Frontal cortex (tissue), 4 donors: ENCODE measurements at places on chromosomes 5 and 9. TPM values are rescaled to one million over a fixed set of nuclear protein-coding genes. Genes with fewer than 3 reads are reported as not detected.

The PRR7 gene
- 12.2 TPM for total RNA-seq

The FAM221B gene
- total RNA-seq = not detected

The KLF4 gene
- 2.0 TPM for total RNA-seq

The STING1 gene
- total RNA-seq = 3.3 TPM

The GRXCR2 gene
- total RNA-seq = not detected

The TMC1 gene
- total RNA-seq = 0.82 TPM
